ENCODE measurements at places on chromosomes 4 and X.

DNA sequence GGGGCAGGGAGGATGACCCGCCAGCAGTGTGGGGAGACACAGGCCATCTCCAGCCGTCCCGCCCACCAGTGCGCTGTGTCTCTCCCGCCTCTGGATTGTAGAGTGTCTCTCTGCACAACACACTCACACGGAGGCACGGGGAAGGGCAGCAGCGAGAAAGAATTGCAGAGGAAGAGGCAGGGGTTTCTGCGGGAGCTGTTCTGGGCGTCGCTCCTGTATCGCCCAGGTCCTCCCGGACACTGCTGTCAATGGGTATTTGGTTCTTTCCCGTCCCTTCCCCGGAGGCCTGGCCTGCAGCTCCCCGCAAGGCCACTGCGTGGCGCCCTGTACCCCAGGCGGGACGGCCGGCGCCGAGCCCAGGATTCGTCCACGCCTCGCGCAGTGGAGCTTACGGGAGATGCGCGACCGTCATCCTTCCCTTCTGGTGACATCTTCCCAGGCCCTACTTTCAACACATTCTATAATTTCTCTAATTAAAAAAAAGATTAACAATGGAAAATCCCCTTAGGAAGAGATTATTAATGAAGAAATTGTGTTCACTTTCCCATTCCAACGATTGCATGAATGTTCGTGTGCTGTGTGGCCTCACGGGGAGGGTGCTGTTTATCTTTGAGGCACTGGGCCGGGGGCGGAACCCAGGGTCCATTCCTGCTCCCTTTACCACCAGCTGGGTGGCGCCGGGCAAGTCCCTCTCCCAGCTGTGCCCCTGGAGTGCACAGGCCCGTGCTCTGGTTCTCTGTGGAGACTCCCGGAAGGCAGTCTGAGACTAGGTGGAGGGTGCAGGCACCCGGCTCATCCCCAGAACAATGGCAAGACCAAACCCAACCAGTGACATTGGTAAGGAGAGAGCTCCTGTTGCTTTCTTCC lies 95.7 kb downstream of the CPZ start:
- DNase-seq, result peak; percentile 49

GRCh38 chr4:141643557-141643956 lies 7.2 kb downstream of the IL15 start:
- DNase-seq, result peak; percentile 69

DNA sequence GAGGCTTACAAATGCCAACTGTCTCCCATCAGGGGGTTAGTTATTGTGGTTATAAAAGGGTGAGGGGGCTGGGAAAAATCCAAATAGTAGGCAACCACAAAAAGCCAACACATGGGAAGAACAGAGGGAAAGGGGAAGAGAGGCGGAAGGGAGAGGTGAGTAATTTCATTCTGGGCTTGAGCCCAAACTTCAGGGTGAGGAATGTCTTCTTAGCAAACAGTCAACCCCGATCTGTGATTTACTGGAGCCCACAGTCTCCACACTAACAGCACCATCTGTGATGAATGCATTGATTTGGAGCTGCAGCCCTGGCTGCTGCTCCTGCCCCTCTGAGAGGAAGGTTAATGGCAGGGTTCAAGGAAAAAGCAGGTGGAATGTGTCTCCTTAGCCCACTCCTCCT lies 162.2 kb upstream of the GPR101 start:
- DNase-seq, result no peak

GRCh38 chrX:134570899-134571298 lies 87.4 kb downstream of the PLAC1 start:
- no peak for DNase-seq

DNA sequence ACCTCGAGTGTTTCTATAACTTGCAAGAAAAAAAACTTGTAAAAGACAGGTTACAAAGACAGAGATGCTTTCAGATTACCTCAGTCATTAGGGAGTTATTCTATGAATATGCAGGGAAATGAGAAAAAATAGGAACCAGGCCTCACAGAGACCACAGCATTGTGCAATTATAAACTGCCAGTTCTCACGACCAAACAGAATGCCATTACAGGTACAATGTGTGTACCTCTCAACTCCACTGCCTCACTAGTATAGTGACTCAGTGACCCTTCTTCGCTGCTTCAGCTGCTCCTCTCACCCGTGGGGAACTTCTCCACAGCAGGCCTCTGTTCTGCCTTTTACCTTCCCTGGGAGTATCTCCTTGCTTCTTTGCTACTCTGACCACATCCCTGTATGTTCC lies 2.3 kb upstream of the HTATSF1 start:
- DNase-seq, result no peak

- DNase-seq, result no peak
Measured at GRCh38 chrX:6120329-6120728, 108.3 kb downstream of the NLGN4X start.

DNA sequence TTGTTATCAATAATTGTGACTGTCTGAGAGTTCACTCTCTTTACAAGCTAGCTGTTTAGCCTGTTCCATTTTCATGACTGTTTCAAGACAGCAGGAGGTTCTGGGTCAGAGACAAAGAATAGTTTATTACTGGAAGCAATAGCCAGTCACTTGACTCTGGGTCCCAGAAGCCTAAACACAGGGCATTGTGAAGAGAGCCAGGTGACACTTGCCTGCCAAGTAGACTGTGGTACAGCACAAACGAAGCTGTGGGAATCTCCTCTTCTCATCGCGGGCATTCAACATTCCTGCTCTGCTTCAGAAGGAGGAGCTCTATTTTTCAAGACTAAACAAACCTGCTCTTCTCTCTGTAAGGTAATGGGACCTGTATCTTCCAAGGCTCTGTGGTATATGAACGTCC lies 485.1 kb downstream of the TRIML1 start:
- DNase-seq, result no peak

GRCh38 chr4:15233264-15233597 lies 194.6 kb upstream of the C1QTNF7 start:
- no peak for DNase-seq

- DNase-seq, result no peak
Measured at GRCh38 chr4:97493815-97494518, 649.3 kb downstream of the STPG2 start.

GRCh38 chrX:152927858-152928760 lies 30.2 kb downstream of the ZNF185 start:
- DNase-seq, result no peak

Measured in AG08396 (cell line).